ENCODE measurements at places on chromosomes 12 and 14. TPM values are rescaled to one million over a fixed set of nuclear protein-coding genes. Genes with fewer than 3 reads are reported as not detected.

- no peak for DNase-seq
These were observed 8.6 kb downstream of the AK7 start for GRCh38 chr14:96400495-96400894.

DNA sequence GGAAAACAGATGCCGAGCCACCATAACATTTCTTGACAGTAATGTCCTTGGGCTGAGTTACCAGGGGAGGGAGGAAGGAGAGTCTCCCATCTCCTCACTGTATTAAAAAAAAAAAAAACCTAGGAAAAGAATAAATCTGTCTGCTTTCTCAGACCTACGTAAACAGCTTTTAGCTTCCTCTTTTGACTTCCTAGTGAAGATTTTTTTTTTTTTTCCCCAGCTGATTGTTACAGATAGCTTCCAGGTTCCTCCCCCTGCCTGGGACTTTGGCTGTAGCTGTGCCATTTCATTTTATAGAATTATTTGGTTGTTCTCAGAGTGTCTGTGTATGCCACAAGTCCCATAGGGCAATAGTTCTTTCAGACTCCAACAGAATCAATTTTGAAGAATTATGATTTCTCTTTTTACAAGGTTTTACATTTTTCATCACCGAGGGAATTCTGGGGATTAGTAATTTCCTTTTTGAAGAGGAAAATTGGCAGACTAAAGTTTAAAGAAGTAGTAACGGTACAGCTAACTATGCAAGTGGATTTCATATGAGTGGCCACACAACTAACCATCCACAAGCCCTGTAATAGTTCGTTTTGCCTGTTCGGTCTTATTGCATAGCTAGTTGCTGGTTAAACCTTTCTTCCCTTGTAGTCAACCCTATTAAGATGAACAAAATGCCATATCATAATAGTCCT, 23.1 kb upstream of the GNS start:
- no peak for DNase-seq

DNA sequence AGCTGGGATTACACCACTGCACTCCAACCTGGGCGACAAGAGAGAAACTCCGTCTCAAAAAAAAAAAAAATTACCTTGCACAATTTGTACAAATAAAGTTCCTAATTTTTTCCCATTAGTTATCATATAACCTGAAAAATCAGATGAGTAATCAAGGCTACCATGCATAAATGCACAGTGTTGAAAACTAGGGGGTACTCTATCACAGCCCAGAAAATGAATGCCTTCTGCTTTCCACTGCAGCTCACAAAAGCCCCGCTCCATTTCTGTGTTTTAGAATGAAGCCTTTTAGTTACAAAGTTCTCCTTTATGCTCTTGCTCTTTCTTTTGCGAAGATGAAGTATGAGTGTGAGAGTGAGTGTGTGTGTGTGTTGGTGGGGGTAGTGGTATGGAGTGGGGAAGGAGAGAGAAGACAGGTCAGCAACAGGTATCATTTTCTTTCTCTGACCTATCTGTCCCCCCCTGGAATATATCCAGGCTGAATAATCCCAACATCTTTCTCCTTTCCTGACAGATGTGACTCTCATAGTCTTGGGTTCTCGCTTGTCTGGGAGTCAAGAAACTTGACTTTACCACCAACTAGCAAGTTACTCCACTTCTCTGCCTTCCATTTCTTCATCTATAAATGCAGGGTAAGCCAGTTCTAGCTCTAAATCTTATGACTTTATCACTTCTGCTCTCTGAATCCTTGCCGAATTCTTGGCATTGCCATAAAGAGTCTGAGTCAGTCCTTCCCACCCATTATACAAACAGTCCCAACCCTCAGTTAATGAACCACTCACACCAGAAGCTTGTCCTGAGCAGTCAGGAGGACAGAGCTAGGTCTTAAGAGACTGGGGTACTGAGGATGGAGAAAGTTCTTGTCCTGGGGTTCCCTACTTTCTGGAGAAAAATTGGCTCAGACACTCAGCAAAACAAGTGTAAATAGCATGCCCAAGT, 16.1 kb downstream of the BIN2 start:
- no peak for DNase-seq

GRCh38 chr12:94048757-94049156, 99.6 kb upstream of the PLXNC1 start:
- DNase-seq: no peak

DNA sequence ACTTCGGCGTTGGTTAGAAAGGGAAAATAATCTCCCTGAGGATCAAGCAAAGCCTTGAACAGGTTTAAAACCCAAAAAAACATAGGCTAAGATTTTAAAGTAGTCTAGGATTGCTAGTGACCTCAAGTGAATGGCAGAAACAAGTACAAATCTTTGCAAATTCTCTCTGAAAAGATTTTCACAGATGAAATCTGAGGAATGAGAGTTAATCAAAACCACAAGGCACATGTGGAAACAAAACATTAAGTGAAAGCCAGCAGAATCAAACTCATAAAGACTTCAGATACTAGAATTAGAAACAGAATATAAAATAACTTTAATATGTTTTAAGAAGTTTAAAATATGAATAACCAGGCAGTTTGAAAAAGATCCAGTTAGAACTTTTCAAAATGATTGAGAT, 52.2 kb upstream of the CFL2 start:
- DNase-seq: no peak

DNA sequence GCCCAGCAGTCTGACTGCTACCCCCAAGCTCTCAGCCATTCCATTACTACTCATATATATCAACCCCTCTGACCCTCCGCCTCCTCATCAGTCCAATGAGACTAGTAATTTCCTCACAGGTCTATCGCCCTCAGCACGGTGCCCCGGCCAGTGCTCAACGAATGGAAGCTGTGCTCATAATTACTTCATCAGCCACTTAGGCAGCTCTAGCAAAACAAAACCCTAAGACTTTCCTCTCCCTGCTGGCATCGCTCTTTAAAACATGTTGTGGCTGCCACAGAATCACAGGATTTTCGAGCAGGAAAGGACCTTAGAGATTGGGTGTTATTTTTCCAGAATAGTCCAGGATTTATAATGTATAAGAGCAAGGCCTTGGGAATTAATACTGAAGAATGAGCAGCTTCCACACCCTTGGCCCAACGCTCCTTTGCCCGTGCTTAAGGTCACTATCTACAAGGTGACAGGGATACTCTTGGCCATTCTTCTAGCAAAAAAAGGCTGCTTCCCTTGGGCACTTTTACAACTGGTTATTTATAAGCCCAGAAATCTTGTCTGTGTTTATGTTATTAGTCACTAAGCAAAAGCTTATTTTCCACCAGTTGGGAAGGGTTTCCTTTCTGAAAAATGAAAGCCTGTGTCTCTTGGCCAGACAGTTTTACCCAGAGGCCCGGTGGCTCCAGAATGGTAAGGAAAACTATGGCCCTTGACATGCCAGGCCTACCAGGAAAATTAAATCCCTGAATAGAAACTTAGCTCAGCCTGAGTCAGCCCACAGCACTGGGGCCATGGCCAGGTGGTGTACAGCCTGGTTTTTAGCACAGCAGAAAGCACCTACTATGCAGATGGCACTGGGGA, 47.9 kb downstream of the NUAK1 start:
- no peak for DNase-seq

DNA sequence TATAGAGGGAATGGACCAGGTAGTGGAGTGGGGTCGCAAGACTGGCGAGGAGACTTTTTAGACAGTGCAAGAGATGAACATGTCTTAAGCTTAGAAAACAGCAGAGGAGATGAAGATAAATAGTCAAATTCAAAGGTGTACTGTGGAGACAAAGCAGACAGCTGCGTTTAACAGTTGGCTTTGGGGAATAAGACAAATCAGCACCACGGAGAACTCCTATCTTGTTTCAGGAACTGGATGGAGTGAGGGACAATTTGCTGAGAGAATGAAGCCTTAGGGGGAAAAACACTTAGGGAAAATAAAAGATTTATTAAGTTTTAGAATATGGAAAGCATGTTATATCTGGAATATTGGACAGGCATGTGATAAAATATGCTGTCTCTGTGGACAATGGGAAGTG, 458.8 kb downstream of the GLT1D1 start:
- DNase-seq: no peak

DNA sequence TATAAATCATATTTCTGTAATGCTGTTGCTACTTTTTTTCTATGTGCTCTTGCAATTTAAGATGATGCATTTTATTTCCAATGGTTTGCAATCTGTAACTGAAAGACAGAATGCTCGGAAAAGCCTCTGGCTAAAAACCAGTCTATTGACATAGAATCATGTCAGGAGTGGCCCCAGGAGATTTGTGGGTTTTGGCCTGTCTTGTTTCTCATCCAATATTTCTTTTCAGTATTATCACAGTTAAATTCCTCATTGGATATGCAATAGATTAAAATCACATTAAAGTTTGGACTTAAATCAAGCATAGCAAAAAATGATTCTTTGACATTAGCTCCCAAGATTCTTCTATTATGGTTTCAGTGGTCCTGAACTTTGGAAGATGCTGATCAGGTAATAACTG, 19.1 kb upstream of the SLC38A2 start:
- DNase-seq: no peak

GRCh38 chr12:13326076-13326475, 129.6 kb downstream of the EMP1 start:
- DNase-seq: no peak

GRCh38 chr14:90811641-90812040, 4.6 kb downstream of the TTC7B start:
- no peak for DNase-seq

Gene LRP1-AS
- not detected for total RNA-seq

Gene HOXC4
- total RNA-seq: 0.10 TPM

Gene RND1
- total RNA-seq: 14.9 TPM

Gene ACSM4
- total RNA-seq: not detected

Gene CHFR
- total RNA-seq: 71.8 TPM

Gene PTPN6
- 0.29 TPM for total RNA-seq

Gene GPHN
- total RNA-seq: 16.1 TPM

Gene RASSF9
- 0.87 TPM for total RNA-seq

Gene CELA1
- not detected for total RNA-seq

Gene CABP1
- total RNA-seq: not detected

Gene KRT75
- not detected for total RNA-seq

Gene C12orf54
- total RNA-seq: not detected

Gene CLEC12A
- not detected for total RNA-seq

Gene SLC7A8
- 0.29 TPM for total RNA-seq

Gene CDC42BPB
- total RNA-seq: 191 TPM
